ENCODE measurements at places on chromosomes 4 and X.

- DNase-seq, result no peak
Measured at GRCh38 chr4:133856731-133857355, 344.7 kb downstream of the PABPC4L start.

GRCh38 chrX:121389976-121390714 lies 342.7 kb downstream of the GLUD2 start:
- no peak for DNase-seq

GRCh38 chr4:7800410-7800809 lies 139.3 kb downstream of the AFAP1 start:
- DNase-seq, result no peak

DNA sequence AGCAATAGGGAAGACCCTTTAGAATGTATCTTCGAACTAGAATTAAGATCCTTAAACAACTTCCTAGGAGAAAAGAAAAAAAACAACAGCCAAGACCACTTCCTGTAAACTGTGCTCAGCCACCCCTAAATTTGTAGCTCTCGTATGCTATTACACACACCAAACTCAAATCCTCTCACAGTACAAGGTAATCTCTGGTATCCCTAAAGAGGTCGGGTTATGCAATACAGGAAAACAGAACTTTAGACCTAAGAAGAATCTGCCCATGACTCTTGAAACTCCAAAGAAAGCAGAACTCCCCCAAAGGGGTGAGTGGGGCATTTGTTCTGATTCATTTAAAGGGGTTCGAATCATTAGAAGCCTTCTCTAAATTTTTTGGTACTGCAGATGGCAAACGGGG lies 170.9 kb upstream of the CASK start:
- no peak for DNase-seq

- no peak for DNase-seq
Measured at GRCh38 chr4:105527081-105527480, 25.3 kb upstream of the ARHGEF38 start.

DNA sequence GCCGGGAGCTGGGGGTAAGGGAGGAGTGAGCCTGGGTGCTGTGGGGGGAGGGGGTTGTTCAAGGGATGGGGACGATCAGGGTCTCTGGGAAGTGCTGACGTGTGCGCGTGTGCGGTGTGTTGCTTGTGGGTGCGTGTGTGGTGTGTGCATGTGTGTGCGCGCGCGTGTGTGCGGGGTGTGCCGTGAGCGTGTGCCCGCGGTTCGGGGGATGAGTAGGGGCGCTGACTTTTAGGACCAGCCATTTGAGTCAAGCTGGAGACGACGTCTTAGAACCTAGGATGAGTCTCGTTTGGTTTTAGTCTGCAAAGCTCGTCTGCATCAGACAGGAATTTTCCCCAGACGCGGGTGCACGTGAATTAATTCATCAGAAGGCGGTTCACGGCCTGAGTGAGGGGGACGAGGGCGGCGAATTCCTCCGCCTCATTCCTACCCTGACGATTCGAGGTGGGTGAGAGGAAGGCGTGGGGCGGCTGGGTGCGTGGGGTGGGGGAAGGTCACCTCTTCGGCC lies 950 bp upstream of the TMEM271 start:
- no peak for DNase-seq

DNA sequence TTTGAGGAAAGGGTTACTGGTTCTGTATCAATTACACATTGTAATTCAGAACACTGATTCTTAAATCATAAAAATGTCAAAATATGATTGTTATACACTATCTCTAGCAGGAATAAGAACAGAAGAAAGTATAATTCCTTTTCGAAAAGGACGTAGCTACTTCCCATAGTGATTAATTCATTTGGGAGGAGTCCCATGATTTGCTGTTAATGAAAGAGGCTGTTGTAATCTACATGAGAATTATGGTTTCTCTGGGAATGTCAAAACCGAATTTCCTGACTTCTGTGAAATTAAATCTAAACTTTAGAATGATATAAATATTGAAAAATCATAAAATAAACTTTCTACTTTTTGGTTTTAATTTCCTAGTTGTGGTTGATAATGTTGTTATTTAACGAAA lies 191.1 kb upstream of the ETNPPL start:
- DNase-seq, result no peak

DNA sequence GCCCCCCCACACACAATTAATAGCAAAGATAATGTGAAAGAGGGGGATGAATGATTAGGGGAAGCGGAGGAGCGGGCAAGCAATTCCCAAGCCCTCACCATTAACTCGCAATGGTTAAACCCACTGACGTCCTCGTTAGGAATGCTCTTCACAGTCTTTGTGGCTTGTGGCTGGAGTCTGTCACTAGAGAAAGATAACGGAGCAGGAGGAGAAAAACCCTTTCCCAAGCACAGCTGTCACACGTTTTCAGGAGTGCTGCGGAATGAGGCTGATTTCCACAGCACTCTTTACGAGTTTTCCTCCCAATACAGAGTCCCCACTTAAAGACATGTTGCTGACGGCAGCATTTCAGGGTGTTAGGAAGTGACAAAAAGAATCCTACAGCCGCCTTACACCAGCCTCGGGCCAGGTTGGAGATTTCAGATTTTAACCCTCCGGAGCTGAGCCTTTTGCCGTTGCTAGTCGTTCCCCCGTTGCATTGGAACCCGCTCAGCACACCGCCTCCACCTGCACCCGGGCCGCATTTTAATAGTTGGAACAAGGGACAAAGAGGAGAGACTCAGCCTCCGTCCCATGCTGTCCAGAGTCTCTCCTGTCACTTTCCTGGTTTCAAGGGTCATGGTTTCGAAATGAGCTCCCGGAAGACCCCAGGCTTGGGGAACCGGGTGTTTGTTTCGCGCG lies 92.2 kb downstream of the GEMIN8 start:
- no peak for DNase-seq

GRCh38 chrX:7983581-7983980 lies 56.4 kb upstream of the PNPLA4 start:
- no peak for DNase-seq

GRCh38 chrX:11447418-11447817 lies 154.2 kb downstream of the AMELX start:
- DNase-seq, result no peak

- DNase-seq, result no peak
Measured at GRCh38 chr4:73661646-73662119, 41.4 kb upstream of the RASSF6 start.

DNA sequence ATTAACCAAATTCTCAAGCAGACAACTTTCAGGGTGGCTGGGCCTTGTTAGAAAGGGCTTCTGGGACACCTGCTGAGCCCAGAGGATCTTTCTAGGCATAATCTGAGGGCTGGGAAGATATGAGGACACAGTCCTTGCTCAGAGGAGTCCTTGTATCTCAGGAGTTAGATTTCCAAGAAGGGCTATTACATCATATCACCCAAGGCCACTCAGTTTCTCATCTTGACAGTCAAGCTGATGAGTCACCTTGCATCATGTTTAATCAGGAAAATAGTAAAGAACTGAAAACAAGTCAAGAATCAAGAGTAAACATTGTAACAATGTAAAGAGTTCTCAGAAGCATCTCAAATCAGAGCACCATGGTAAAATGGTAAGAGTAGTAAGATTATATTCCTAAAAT lies 4.0 kb downstream of the PCYT1B start:
- no peak for DNase-seq

- no peak for DNase-seq
Measured at GRCh38 chr4:123640271-123640670, 243.7 kb downstream of the SPRY1 start.

DNA sequence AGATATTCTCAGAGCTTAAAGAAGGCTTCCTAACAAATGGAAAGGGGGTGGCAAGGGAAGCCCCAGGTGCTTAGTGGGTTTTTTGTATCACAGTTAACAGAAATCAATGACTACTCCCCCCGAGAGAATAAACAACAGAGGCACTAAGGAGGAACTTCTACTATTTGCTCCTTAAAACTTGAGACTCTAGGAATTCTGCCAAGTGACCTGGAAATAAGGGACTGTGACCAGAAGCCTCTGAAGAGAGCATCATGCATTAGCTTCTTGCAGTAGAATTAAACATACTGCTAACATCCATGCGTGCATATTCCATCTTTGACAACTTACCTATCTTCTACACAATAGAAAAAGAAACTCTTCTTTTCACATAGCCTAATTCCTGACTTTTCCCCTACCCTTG lies 86.8 kb downstream of the CAMK2D start:
- no peak for DNase-seq

Data from naive thymus-derived CD8-positive, alpha-beta T cell (primary cell).